Activated naive CD4-positive, alpha-beta T cell (primary cell): ENCODE measurements at places on chromosomes 2 and 18.

DNA sequence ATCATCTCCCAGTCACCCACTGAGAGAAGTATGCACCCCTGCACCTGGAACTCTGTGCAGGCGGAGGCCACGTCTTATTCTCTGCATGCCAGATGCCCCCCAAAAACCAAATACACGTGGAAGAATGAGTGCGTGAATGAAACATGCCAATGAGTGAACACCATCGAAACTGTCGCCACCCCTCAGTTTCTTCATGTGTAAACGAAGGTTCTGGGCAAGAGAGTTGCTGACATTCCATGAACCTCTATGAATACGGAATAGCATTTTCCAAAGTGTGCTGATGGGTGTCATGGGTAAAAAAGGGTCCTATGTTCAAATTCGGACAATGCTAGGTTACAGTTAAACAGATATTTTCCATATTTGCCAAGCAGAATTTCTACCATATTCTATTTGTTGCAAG is 19.8 kb downstream of the FER1L5 start:
- no peak for DNase-seq

DNA sequence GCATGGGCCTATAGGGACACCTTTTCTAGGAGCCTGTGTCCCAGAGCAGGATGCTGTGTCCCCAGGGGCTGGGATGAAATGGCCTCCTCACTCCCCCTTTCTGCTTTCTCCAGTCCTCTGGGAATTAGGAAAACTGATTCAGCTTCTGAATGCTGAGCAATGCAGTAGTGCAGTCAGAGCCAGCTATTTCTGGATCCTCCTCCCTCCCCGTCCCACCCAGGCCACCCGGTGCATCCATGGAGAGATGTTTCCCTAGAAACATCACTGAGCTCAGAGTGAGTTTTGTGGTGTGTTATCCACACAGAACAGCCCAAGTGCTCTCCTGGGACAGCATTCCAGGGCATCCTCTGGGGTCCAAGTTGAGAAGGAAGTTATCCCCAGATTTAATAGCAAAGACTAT is 125.5 kb downstream of the LOXHD1 start:
- no peak for DNase-seq

- no peak for DNase-seq
Measured at GRCh38 chr2:38959466-38959865, 69.8 kb downstream of the ARHGEF33 start.

DNA sequence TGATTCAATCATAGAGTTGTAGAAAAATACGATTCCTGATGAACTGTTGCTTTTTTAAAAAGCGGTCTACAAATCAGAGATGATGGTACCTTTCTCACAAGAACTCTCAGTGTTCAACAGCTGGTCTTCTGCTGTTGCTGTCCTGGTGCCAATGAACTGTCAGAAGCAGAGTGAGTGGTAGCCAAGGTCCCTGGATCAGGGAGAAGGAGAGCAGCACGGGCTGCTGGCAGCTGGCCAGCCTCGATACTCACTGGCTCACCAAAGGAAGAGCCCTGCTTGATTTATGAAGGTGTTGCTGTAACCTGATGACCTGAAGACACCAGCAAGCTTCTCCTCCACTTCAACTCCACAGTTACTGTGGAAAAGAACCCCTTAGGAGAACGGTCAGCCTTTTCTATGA is 300.8 kb upstream of the SOX11 start:
- no peak for DNase-seq

GRCh38 chr2:239246723-239247122 is 154.1 kb downstream of the HDAC4 start:
- no peak for DNase-seq
